ENCODE measurements at places on chromosomes 12 and 14.

DNA sequence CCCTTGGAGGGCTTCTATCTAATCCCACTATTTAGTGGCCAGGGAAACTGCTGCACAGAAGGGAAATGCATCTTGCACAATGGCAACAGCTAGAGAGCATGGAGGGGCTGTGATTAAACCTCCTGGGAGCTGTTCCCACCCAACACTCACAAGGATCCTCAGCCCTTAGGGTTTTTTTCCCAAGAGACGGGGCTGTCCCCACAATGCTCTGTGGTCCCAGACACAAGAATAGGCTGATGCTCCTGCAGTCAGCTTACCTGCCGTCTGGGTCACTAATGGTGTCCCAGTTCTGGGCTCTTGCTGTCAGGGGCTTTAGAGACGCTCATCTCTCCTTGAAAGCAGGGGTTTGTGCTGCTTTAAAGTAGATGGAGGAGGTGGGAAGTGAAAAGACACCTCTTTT is 4.6 kb downstream of the SERPINA1 start:
- DNase-seq: no peak
- no peaks in the 10 kb centered on the region for H3K36me3 ChIP-seq
- H3K27ac ChIP-seq: no peak overlapping the region
- no peak overlapping the region for H3K4me3 ChIP-seq

- H3K27ac ChIP-seq: peak overlapping the region; percentile 91
- H3K27me3 ChIP-seq: no peaks in the 10 kb centered on the region
- peak overlapping the region; percentile 95 for H3K4me3 ChIP-seq
- DNase-seq: no peak
- H3K4me1 ChIP-seq: peaks cover 58% of the 10 kb centered on the region
- no peaks in the 10 kb centered on the region for H3K36me3 ChIP-seq
These were observed 668 bp downstream of the APPL2 start for GRCh38 chr12:105235281-105235731.

DNA sequence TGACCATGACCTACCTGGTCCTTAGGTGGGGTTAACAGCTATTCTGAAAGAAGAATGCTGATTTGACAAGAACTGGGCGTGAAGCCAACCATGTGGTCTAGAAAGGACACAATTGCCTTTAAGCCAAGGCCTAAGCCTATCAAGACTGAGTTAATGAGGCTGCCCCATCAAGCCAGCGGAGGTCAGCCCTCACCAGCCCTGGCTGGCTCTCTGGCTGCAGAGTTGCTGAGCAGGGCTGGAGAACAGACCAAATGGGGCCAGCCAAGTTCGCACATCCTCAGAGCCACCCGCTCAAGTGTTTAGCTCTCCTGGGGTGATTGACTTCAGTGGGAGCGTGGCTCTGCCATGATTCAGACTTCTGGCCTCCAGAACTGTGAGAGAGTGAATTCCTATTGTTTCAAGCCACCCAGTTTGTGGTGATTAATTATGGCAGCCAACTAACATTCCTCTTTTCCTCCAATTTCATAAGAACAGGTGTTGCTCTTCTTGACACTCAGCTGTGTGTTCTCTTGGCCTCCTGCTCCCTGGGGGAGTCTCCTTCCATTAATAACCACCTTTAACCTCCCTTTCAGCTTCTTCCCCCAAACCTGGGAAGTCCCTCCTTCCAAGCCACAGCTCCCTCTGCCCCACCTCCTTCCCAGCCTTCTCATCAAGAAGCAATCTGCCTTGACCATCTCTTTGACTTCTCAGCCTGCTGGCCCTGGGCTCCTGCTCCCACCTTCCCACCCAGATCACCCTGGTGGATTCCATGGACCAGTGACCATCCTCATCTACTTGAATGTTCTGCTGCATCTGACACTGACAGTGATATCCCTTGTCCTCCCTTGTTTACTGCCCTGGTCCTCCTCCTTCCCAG is 5.3 kb upstream of the SERPINA5 start:
- no peak overlapping the region for H3K4me3 ChIP-seq
- peaks cover under 1% of the 10 kb centered on the region for H3K4me1 ChIP-seq
- H3K27me3 ChIP-seq: peaks cover 2% of the 10 kb centered on the region
- DNase-seq: no peak
- H3K27ac ChIP-seq: no peak overlapping the region
- no peaks in the 10 kb centered on the region for H3K36me3 ChIP-seq

GRCh38 chr12:117421987-117422386 is 60.6 kb upstream of the NOS1 start:
- H3K4me1 ChIP-seq: no peaks in the 10 kb centered on the region
- no peaks in the 10 kb centered on the region for H3K36me3 ChIP-seq
- no peak for DNase-seq

DNA sequence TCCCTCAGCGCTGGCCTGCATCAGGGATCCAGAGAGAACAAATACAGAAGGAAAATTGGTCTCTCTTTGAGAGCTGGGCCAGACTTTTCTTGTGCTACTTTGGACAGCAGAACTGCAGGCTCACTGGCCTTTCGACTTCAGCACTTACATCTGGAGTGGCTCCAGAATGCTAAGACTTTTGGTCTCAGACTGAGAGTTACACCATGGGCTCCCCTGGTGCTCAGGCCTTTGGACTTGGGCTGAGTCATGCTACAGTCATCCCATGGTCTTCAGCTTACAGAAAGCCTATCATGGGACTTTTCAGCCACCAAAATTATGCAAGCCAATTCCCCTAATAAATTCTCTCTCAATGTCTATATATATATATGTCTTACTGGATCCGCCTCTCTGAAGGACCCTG is 9.0 kb upstream of the CD163 start:
- H3K4me1 ChIP-seq: no peaks in the 10 kb centered on the region
- DNase-seq: no peak
- no peaks in the 10 kb centered on the region for H3K36me3 ChIP-seq

DNA sequence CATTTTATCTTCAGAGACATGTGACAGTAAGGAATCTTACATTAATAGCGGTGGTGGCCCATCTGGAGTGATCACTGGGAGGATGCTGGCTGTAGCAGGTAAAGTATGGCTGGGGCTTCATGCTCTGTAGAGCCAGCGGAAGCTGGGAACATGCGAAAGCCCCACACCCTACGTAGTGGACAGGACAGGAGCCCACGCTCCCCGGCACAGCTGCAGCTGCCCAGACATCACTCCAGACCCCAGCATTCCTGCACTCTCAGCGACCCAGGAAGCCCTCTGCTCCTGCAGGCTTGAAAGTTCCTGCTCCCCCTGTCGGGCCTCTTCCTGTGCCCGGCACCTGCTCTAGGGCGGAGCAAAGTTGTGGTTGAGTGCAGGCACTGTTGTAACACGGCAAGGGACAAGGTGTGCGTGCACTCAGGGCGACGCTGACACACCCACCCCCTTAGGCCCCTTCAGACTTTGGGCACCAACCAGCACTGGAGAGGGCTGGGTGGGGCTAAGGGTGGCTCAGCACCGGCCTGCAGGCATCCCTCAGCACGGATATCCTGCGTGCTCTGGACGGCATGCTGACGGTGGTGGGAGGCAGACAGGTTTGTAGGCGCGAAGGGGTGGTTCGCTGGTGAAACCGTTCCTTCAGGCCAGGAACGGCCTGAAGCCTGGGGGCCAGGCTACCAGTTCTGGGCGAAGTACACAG is 568.3 kb downstream of the FSCB start:
- no peaks in the 10 kb centered on the region for H3K27me3 ChIP-seq
- no peak overlapping the region for H3K4me3 ChIP-seq
- H3K36me3 ChIP-seq: no peaks in the 10 kb centered on the region
- no peak for DNase-seq
- no peak overlapping the region for H3K27ac ChIP-seq

DNA sequence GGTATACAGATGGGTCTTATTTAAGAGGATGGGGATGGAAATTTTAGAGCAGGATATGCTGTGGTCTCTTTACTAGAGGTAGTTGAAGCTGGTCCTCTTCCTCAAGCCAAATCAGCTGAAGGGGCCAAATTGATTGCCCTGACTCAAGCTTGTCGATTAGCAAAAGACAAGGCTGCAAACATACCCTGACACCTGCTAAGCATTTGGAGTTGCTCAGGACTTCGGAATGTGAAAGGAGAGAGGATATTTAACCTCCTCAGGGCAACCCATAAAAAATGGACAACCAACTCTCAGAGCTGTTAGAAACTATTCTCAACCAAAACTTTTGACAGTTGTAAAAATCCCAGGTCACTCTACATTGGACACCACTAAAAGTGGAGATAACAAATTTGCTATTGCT is 15.6 kb downstream of the PTGDR start:
- no peaks in the 10 kb centered on the region for H3K36me3 ChIP-seq
- no peak for DNase-seq
- no peak overlapping the region for H3K27ac ChIP-seq
- H3K4me3 ChIP-seq: no peak overlapping the region
- no peaks in the 10 kb centered on the region for H3K27me3 ChIP-seq

DNA sequence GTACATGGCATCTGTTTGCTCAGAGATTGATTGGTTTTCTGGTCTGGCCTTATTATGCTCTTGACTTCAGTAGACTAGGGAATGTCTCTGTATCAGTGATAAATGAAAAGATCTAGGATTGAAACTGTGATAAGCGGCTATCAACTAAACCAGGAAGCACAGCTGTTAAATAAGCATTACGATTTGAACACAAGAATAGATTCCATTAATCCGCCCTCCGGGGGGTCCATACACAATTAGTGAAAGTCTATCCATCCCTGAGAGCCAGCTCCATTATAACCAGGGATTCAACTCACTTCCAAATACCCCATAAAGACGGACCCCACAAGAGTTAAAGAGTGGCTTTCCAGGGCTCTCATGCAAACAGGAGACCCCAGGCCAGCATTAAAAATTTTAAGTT is 279.0 kb downstream of the GRIN2B start:
- no peak overlapping the region for H3K4me3 ChIP-seq
- peaks cover 5% of the 10 kb centered on the region for H3K27me3 ChIP-seq
- H3K27ac ChIP-seq: no peak overlapping the region
- no peaks in the 10 kb centered on the region for H3K4me1 ChIP-seq
- no peak for DNase-seq
- H3K36me3 ChIP-seq: no peaks in the 10 kb centered on the region

- no peaks in the 10 kb centered on the region for H3K4me1 ChIP-seq
- H3K27ac ChIP-seq: no peak overlapping the region
- DNase-seq: no peak
- no peak overlapping the region for H3K4me3 ChIP-seq
- H3K36me3 ChIP-seq: no peaks in the 10 kb centered on the region
- no peaks in the 10 kb centered on the region for H3K27me3 ChIP-seq
These were observed 45.3 kb upstream of the RAP1B start for GRCh38 chr12:68565391-68565903.

- no peak overlapping the region for H3K4me3 ChIP-seq
- no peak for DNase-seq
- no peaks in the 10 kb centered on the region for H3K27me3 ChIP-seq
- H3K36me3 ChIP-seq: peaks cover 5% of the 10 kb centered on the region
- no peak overlapping the region for H3K27ac ChIP-seq
These were observed 89.2 kb upstream of the DYNC1H1 start for GRCh38 chr14:101875041-101875726.

- H3K27ac ChIP-seq: no peak overlapping the region
- peaks cover 17% of the 10 kb centered on the region for H3K4me1 ChIP-seq
- H3K27me3 ChIP-seq: peaks cover 8% of the 10 kb centered on the region
- no peak for DNase-seq
- no peak overlapping the region for H3K4me3 ChIP-seq
These were observed 6.7 kb upstream of the SLC41A2 start for GRCh38 chr12:104964856-104965205.

- no peaks in the 10 kb centered on the region for H3K36me3 ChIP-seq
- H3K4me3 ChIP-seq: no peak overlapping the region
These were observed 78.3 kb upstream of the BDKRB2 start for GRCh38 chr14:96126339-96126782.

DNA sequence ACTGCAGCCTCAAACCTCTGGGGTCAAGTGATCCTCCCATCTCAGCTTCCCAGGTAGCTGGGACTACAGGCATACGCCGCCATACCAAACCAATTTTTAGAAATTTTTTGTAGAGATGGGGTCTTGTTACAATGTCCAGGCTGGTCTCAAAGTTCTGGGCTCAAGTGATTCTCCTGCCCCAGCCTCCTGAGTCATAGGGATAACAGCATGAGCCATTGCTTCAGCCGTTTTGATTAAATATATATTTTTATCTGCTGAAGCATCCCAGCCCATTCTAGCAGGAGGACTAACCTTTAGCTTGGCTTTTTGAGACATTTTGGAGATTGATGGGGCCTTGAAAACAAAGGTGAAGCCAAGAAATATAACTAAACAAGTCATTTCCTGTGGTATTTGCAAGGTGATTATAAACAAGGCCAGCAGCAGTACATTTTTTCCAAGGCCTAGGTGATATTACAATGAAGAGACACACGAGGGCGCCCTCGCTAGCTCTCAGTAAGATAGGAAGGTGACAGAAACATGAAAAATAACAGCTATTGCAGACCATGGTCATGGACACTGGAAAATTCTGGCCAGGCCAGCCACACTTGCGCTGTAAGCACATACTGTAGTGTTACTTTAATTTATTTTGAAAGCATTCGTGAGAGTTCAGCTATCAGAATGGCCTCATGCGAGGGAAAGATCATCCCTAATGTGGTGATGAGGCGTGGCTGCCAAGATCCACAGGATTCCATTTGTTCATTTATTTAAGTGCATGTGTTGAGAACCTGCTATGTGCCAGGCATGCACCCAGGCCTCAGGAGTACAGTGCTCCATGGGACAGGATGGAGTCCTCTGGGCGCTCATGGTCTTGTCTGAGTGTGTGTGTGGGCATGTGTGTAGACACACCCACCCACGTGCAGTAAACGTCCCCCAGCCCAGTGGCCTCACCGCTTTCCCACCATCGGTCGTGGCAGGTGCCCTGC is 63.5 kb downstream of the DGLUCY start:
- no peak overlapping the region for H3K4me3 ChIP-seq
- no peaks in the 10 kb centered on the region for H3K4me1 ChIP-seq
- peaks cover 3% of the 10 kb centered on the region for H3K36me3 ChIP-seq
- no peak overlapping the region for H3K27ac ChIP-seq
- DNase-seq: peak; percentile 50
- no peaks in the 10 kb centered on the region for H3K27me3 ChIP-seq

GRCh38 chr14:101963656-101964296 is 597 bp upstream of the DYNC1H1 start:
- no peak for DNase-seq
- H3K36me3 ChIP-seq: peaks cover 6% of the 10 kb centered on the region
- peaks cover 2% of the 10 kb centered on the region for H3K27me3 ChIP-seq
- H3K4me3 ChIP-seq: peak overlapping the region; percentile 77
- peaks cover 41% of the 10 kb centered on the region for H3K4me1 ChIP-seq
- H3K27ac ChIP-seq: no peak overlapping the region

- H3K27ac ChIP-seq: peak overlapping the region; percentile 37
- no peaks in the 10 kb centered on the region for H3K36me3 ChIP-seq
- no peak for DNase-seq
- no peaks in the 10 kb centered on the region for H3K27me3 ChIP-seq
These were observed 410.0 kb upstream of the CCDC196 start for GRCh38 chr14:66076176-66076575.

DNA sequence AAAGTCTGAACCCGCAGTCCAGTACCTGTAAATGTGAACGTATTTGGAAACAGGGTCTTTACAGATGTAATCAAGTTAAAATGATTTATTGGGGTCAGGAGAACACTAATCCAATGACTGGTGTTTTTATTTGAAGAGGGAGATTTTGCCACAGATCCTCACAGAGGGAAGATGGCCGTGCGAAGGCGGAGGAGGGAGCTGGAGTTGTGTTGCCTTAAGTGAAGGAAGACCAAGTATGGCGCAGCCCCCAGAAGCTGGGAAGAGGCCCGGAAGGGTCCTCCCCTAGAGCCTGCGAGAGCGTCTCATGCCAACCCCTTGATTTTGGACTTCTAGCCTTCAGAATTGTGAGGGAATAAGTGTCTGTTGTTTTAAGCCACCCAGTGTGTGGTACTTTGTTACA is 102.8 kb upstream of the NUDT4 start:
- DNase-seq: no peak
- H3K4me3 ChIP-seq: no peak overlapping the region

Data from neural crest cell (in vitro differentiated cells).